ENCODE measurements at places on chromosomes 6 and 20.

- DNase-seq: no peak
Measured at GRCh38 chr6:152909241-152909640, 73.6 kb downstream of the FBXO5 start.

DNA sequence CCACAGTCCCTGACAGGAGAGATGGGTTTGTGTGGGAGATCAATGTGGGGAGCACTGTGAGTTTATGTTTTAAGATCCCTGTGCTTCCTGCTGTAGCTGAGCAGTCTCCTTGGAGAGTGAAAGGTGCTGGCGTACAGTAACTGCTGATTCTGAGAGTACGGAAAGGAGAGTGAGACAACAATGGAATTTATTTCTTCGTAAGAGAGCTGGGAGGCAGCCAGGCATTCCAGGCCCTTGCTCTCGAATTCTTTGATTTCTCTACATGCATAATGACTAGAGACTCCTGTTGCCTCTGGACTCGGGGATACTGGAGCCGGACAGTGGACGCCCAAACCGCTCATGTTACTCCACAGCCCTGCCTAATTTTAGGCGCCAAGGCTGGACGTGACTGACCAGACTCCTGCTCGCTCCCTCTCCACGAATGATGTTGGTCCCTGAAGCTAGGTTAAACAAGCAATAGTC is 131.0 kb upstream of the PHACTR1 start:
- DNase-seq: no peak

GRCh38 chr6:11750682-11751081 is 27.9 kb downstream of the ADTRP start:
- no peak for DNase-seq

DNA sequence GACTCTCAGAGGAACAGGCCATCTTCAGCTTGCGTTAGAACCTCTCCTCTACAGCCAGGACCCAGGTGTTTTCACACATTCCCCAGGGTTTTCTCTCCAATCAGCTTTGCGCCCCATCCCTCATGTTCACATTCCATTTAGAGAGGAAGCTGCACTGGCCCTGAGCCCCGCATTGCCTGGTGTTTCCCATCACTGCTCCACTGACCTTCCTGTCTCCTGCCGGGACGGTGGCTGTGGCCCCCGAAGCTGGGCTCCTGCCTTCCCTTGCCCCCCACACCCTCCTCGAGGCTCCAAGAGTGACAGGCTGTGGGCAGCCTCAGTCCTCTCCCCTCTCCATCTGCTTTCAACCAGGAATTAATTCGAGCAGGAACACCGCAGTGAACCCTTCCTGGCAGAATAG is 357.3 kb downstream of the THBS2 start:
- DNase-seq: no peak

- no peak for DNase-seq
Measured at GRCh38 chr6:18260448-18261106, 3.8 kb downstream of the DEK start.

GRCh38 chr6:88031550-88031949 is 16.1 kb upstream of the SPACA1 start:
- no peak for DNase-seq

GRCh38 chr20:64143018-64143801 is 21.0 kb upstream of the MYT1 start:
- DNase-seq: no peak

- DNase-seq: no peak
Measured at GRCh38 chr20:40646361-40646760, 42.7 kb downstream of the MAFB start.

DNA sequence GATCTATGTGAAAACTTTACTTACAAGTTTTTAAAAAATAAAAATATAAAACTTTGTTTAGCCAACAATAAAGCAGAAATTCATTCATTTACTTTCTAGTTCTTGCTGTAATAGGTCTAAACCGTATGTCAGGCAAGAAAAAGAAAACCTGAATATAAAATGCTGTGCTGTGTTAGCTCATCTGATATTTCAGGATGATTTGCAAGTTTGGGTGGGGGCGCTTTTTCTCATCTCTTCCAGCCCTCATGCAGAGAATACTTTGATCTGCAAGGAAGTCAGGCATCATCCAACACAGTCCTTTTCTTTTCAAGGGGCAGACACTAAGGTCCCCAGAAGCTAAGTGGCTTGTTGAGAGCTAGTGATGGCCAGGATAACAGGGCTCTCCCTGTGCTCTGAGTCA is 153.2 kb downstream of the TBC1D7 start:
- no peak for DNase-seq

- no peak for DNase-seq
Measured at GRCh38 chr6:103672169-103672568, 1187.5 kb downstream of the HACE1 start.

GRCh38 chr20:18224968-18225568 is 63.3 kb upstream of the ZNF133 start:
- no peak for DNase-seq

GRCh38 chr6:113050979-113051378 is 703.8 kb downstream of the RFPL4B start:
- no peak for DNase-seq

DNA sequence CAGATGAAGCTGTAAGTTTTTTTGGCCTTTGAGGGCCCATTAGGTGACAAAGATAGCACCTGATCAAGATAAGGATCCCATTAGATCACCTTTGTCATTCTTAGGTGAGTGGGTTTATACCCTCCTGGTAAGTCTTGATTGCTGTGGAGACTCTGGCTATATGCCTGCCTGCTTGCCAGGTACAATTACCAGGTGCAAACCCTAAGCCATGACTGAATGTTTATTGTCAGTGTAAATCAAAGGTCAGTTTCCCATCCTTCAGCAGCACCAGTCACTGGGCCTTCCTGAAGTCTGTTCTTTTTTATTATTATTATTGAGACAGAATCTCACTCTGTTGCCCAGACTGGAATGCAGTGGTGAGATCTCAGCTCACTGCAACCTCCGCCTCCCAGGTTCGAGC is 106.4 kb upstream of the FOXO3 start:
- DNase-seq: no peak

DNA sequence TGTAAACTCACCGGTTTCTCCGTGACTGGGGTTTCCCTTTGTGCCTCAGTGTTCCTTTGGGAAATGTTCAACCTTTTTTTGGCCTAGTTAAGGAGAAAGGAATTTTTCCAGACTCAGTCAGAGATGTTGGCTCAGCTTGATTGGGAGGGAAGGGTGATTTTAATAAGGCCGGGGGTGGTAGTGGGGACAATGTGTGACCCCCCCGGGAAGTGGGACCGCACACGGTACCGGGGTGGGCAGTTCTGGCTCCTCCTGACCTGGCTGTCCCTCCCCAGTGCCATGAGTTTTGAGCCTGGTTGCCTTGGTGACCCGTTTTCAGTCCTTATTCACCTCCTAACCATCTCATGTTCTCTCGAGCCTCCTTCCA is 132.7 kb downstream of the SNX5 start:
- DNase-seq: no peak

DNA sequence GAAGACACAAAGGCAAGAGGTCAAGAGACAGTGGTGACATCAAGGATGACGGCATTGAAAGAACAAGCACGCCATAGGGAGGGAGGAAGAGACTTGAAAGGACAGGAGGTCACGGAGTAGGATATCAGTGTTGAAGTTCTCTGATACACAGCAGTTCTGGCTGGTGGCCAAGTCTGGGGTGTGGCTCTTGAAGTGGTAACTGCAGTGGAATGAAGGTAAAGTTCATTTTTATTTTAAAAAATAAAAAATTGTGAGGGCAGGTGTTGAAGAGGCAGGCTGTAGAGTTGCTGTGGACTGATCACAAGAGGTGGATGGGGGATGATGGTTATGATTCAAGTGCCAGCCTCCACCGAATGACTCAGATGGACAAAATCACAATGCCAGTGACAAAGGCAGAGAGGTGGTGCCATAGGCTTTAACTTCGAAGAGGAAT is 53.2 kb upstream of the BMP2 start:
- DNase-seq: no peak

DNA sequence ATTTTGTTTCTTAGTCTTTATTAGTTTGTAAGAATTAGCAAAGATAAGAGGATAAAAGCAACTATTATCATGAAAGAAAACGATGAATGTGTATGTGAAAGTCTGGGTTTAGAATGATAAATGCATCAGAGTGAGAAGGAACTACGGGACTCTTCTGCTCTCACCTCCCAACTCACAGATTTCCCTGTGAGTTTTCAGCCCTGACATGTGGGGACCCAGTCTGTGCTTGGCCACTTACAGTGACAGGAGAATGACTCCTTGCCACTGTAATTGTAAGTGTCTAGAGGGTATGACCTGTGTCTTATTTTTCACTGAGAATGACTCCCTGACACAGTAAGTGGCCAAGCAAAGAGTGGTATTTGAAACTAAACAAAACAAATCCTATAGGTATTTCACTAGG is 2.5 kb downstream of the HLA-DPA1 start:
- no peak for DNase-seq

GRCh38 chr6:144372116-144372515 is 87.0 kb downstream of the UTRN start:
- no peak for DNase-seq

- no peak for DNase-seq
Measured at GRCh38 chr20:38449046-38449445, 13.9 kb upstream of the SNHG17 start.

DNA sequence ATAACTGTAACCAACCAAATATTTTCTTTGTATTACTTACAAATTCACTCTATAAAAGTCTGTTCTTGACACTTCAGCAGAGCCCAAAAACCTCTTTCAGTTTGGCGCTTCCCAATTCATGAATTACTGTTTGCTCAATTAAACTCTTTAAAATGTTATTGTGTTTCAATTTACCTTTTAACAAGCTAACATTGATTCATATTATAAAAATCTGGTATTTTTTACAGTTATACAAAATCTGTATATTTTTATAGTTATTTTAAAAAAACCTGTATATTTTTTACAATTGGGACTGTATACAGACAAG is 75.3 kb upstream of the E2F3 start:
- no peak for DNase-seq

DNA sequence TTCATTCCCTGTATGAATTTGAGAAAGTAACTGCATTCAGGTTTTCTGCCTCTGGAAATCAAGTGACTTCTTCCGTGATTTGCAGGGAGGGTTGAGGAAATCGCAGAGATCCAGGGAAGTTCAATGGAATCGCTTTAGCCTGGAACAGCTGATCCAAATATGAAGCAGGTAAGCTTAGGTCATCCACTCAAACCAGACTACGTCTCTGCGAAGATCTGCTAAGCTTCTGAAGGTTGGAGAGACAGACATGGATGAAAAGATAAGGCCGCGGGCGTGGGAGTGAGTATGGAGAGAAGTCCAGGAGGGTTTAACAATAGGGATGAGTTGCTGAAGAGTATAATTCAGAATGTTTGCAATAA is 34.2 kb upstream of the BTN3A2 start:
- DNase-seq: no peak

DNA sequence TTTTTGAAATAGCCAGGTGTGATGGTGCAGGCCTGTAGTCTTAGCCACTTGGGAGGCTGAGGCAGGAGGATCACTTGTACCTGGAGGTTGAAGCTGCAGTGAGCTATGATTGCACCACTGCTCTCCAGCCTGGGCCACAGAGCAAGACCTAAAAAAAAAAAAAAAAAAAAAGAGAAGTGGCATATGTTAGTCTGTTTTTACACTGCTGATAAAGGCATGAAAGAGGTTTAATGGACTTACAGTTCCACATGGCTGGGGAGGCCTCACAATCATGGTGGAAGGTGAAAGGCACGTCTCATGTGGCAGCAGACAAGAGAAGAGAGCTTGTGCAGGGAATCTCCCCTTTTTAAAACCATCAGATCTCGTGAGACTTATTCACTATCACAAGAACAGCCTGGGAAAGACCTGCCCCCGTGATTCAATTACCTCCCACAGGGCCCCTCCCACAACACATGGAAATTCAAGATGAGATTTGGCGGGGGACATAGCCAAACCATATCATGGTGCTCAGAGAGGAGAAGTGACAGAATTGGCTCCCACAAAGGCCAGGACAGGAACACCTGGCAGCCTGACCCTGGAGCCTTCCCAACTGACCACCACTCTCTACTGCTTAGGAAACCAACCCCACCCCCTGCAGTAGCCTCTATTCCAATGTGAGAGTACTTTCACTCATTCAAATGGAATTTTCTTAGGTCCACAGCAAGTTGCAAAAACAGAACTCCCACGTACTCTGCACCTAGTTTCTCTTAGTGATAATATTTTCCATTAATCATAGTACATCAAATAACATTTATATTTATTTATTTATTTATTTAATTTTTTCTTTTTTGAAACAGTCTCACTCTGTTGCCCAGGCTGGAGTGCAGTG is 29.8 kb downstream of the ARHGAP40 start:
- no peak for DNase-seq

DNA sequence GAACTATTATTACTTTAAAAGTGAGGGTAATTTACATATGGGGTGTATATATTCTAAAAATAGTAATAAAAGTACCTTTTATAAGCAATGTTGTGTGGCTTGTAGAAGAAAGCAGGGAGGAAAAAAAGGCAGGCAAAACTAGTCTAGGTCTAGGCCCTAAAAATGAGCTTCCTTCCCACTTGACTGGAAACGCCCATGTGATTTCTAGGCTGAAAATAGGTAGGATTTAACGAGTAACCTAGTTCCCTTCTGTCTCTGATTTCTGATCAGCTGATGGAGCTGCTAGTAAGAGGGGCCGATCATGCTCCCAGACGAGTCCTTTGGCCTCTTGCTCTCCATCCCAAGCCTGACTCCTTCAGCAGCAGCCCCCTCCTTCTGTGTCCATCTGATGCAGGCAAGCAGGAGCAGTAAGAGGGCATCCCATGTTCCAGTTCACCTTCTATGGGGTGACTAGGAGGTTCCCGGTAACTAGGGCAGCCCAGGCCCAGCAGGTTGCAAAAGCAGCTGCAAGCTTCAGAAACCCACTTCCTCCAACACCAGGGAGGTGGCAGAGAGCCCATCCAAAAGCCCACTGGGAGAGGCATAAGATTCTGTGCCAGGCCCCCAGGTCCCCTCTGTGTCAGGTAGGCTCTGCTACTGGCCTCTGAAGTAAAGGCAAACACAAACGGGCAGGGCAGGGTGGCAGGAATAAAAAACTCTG is 24.4 kb downstream of the TBC1D20 start:
- no peak for DNase-seq

DNA sequence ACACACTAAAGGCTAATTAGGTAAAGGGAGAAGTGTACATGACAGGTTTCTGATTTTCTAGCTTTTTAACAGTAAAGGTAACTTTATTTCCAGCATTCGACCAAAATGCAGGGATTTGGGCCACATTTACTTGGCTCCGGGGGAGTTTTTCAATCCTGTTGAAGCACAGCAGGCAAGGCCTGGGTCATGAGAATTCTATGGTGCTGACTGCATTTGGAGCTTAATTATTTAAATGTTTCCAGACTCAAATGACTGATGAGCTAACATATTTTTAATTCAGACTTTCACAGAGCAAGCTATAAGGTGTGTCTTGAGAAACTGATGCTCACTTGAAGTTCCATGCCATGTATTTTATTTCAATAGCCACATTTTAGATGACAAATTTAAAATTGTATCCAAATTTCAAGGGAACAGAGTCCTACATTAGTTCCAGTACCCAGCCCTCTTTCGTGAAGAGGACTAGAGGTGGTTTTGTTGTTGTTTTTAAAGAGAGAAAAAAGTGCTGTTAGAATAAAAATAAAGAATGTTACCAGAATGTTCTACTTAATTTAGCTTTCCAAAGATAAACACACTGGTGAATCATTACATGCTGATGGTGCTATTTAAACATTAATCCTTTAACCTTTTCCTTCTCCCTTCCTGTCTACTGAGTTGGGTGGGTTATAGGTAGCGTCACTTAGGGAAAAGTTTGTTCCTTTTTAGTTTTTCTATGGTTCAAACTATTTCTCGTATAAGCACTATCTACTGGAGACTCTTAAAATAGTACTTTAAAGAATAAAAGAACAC is 82.3 kb upstream of the PHACTR2 start:
- DNase-seq: no peak

All from NCI-H1048 (cell line).